Fibroblast of the aortic adventitia (primary cell): ENCODE measurements at places on chromosomes 13 and 19. TPM values are rescaled to one million over a fixed set of nuclear protein-coding genes. Genes with fewer than 3 reads are reported as not detected.

- DNase-seq, result no peak
Measured at GRCh38 chr19:31639306-31639705, 290.1 kb upstream of the TSHZ3 start.

DNA sequence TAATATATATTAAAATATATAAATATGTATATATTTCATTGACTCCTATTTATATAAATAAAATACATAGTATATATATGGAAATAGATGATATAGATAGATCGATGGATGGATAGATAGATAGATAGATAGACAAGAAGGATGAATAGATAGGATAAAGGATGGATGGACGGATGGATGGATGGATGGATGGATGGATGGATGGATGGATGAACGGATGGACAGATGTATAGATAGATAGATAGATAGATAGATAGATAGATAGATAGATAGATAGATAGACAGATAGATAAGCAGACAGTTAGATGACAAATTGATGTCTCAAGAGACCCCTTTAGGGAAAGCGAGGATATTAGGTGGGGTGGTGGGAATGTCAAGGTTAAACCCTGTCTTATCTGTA is 15.1 kb downstream of the CYP4F11 start:
- no peak for DNase-seq

C19orf67 gene
- total RNA-seq, result 0.27 TPM in 1 of 2 replicates, not detected in the other

- DNase-seq, result no peak
Measured at GRCh38 chr13:113596321-113597200, 12.0 kb downstream of the TFDP1 start.

C3 gene
- total RNA-seq, result 93.5 and 1,485 TPM in 2 replicates

SACS gene
- total RNA-seq, result 21.9 and 66.2 TPM in 2 replicates

GRCh38 chr19:12785431-12786031 is 5.8 kb upstream of the JUNB start:
- no peak for DNase-seq

DNA sequence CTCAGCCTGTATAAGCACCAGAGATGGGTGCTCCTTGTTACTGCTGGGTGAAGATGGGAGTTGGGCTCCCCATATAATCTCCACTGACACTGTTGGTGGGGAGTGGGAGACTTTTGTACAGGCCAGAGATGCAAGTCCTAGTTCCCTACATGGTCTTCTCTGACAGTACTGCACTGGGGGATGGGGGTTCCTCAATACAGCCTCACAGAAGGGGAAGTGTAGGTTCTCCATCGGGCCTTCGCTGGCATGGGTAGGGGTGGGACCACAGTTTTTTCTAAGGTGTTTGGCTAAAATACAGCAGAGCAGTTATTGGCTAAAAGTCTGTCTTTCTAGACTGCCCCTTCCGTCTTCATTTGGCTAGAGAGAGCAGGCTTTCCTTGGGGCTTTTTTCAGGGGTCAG is 167.2 kb upstream of the SERP2 start:
- no peak for DNase-seq

- DNase-seq, result no peak
Measured at GRCh38 chr13:52894413-52894812, 46.0 kb upstream of the PCDH8 start.
